ENCODE measurements at places on chromosomes 2 and 18.

DNA sequence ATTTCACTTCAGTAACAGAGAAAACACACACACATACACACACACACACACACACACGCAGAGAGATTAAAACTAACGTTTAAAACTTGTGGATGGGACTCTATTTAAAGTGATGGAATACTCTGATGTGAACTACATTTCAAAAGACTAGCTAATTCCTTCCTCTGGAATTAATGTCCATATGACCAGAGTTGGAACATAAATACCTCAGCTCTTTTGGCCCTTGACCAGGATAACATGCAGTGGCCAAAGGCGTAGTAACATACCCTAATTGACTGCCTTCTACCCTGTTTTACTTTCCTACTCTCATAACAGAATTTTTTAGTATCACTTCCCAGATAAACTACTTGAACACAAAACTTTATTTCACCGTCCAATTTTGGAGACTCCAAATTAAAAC, 671.3 kb upstream of the CHAC2 start:
- no peak for DNase-seq

DNA sequence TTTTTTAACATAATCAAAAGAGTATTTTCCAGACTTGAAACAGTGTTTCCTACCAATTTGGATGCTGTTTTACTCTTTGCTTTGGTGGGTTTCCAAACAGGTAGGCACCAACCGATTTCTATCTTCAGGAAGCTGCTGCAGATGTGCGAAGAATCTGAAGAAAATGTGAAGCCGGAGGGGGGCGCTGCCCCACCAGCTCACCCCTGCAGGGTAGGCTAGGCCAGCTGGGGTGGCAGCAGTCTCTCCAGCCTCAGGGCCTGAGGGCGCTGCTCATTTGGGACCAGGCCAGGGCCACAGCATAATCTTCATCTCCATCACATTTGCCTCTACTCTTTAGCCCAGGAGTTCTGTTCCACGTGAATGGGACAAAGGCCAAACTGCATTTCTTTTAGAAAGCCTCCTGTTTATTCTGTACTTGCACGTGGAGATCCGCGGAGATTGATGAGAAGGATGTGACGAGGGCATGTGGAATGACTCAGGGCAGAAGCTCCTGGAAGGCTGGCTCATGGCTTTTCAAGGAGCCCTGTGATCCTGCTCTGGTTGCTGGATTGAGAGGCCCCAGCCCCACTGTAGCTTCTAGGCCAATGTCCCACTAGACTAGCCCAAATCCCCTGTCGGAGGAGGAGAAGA, 84.2 kb upstream of the FAM136A start:
- no peak for DNase-seq

- no peak for DNase-seq
Measured at GRCh38 chr18:26771524-26771923, 94.0 kb downstream of the AQP4 start.

GRCh38 chr2:223932816-223933800, 12.0 kb downstream of the WDFY1 start:
- no peak for DNase-seq

- no peak for DNase-seq
Measured at GRCh38 chr2:224173933-224174332, 134.8 kb upstream of the SERPINE2 start.

DNA sequence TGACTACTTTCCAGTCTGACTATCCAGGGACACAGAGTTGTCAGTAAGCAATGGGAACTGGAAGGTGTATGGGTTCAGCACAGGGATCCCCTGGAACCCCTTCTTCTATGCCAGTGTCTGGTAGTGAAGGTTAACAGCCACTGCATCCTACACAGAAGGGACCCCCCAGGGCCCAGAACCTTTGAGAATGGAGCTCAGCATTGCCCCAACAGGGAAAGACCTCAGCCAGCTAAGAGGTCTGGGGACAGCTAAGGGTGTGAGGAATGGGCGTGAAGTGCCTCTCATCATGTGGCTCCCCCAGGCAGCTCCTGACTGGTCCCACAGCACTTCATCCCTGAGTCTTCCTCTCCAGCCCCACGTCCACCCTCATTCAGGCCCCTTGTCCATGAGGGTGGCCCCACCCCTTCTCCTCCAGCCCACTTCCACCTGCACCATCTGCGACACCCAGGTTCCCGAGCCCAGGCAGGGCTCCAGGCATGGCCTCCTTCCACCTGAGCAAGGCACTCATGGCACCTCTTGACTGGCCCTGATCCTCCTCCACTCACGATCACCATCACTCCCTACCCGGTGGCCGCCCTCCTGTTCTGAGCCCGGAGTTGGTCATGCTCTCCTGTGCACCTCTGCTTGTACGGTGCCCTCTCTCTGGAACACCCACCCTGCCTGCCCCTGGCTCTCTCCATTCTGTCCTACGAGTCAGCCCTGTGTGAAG, 77.1 kb downstream of the SFXN5 start:
- no peak for DNase-seq

DNA sequence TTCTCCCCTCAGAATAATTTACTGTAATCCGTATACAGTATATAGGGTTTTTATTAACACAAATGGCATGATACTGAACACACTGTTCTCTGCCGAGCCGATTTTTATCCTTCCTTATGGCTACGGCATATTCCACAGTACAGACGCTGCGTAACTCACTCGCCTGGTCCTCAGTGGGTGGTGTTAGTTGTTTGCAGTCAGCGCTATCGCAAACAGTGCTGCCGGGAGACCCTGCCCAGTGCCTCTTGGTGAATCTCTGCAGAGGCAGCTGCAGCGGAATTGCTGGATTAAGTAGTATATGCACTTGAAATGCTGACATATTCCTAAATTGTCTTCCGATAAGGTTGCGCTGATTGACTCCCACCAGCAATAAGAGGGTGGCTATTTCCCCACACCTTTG, 73.9 kb downstream of the MARCO start:
- no peak for DNase-seq

- no peak for DNase-seq
Measured at GRCh38 chr18:42156281-42156680, 201.2 kb downstream of the PIK3C3 start.

DNA sequence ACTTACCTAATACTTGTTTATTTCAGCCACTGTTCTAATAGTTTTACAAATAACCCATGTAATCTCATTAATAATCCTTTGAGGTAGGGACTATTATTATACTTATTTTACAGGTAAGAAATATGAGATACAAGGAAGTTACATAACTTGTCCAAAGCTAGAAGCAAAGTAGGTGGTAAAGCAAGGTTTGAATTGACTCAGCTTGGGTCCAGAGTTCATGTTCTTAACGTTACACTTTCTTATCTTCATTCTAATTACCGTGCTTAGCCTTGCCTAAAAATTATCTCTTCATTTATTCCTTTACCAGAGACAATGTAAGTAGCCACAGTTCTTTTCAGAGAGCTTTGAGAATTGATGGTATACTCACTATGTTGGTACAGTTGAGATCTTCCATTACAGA, 743.6 kb downstream of the KCNJ3 start:
- DNase-seq, result no peak

- DNase-seq, result no peak
Measured at GRCh38 chr2:110679337-110679707, 1.5 kb upstream of the BUB1 start.

- no peak for DNase-seq
Measured at GRCh38 chr2:21281791-21282514, 158.2 kb downstream of the TDRD15 start.

DNA sequence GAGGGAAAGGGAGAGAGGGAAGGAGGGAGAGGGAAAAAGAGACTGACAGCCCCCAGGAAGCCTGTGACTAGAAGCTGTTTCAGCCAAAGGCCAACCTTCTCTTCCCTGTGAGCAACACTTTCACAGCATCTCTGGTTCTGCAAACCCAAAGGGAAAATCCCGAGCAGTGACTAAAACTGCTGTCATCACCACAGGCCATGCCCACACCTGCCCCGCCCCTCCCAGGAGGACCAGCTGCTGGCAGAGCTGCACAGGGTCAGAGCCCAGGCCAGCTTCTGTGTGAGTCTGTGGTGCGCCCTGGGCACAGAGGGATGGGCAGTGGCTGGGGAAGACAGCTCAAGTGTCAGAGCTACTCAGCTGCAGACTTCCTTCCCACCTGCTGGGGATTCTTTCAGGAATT, 64.9 kb upstream of the OTOS start:
- no peak for DNase-seq

GRCh38 chr2:107263628-107264027, 377.7 kb upstream of the ST6GAL2 start:
- DNase-seq, result no peak

DNA sequence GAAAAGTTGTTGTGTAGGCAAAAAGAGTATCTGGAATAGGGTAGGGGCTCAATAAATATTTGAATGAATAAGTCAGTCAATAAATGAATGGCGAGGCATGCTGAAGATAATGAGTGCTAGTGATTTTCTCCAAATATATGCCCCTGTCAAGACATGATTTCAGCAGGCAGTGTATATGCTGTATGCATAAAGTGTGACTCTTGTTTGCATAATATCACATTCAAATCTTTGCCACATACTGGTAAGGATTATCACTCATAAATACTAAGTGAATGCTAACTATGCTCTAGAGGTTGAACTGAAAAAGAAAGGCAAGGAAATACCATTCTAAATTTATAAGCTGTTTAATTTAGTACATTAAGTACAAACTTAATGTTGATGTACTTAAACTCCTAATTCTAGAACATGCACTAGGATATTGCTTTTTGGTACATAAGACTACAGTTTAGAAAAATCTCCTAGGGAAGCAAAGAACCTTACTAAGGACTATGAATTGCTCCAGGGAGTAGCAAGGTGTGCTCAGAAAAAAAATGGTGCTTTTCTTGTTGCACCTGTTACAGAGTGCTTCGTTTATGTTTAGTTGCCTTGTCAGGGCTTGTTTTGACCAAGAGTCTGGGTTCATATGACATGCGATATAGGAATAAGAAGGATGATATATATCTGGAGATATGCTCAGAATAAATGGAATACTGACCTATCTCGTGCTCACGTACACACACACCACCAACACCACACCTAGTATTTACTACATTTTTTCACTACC, 224.0 kb upstream of the TANK start:
- no peak for DNase-seq

GRCh38 chr2:188956961-188957360, 17.2 kb upstream of the COL3A1 start:
- DNase-seq, result no peak

- no peak for DNase-seq
Measured at GRCh38 chr18:7059276-7059675, 58.3 kb downstream of the LAMA1 start.

GRCh38 chr18:55875371-55875901, 287.4 kb upstream of the TCF4 start:
- DNase-seq, result no peak

DNA sequence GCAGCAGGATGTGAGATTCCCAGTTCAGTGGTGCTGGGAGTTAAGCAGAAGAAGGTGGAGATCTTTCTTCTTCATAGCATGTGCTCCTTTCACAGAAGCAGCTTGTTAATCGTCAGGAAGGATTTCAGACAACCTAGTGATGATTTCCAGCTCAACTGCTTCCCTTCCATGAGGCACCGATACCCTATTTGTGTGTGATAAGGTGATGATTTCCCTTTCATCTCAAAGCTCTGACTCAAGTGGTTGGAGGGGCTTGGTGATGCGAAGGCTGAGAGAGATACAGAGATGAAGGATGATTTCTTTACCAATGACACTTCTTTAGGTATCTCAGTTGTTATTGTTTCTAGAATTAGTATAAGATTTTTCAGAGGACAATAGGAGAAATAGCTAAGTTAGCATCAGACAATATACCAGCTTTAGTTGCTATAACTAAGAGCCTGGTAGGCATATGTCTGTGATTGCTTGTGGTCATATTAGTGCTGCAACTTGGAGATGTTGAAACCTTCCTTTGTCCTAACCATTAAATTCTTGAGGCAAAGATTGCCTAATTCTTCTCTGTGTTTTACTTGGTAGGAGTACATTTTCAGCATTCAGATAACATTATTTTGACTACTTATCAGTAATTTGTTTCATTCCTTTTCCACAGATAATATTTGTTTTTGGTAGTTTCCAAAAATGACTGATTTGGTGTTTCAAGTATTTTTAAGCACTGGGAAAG, 111.3 kb downstream of the PLCL1 start:
- DNase-seq, result no peak

GRCh38 chr2:134352844-134353243, 99.0 kb downstream of the MGAT5 start:
- no peak for DNase-seq

DNA sequence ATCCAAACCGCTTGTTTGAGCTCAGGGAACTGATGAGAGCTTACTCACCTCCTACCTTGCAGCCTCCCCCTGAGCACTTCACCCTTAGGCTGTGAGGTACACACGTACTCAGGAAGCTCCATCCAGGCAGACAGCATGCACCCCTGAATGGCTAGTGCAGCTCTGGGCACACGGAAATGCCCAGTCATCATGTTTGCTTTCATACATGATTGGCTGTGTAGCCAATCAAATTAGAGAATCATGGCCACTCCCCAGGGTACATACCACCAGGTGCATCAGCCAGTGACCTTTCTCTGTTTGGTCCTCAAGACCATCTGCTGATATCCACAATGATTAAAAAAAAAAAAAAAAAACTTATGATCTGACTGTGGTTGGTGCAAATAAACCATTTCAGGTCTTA, 42.1 kb downstream of the RNF152 start:
- DNase-seq, result no peak

GRCh38 chr2:21276163-21276562, 152.4 kb downstream of the TDRD15 start:
- DNase-seq, result no peak

GRCh38 chr2:67878743-67879142, 184.1 kb downstream of the C1D start:
- DNase-seq, result no peak

- no peak for DNase-seq
Measured at GRCh38 chr18:54558609-54559585, 32.1 kb upstream of the DYNAP start.

DNA sequence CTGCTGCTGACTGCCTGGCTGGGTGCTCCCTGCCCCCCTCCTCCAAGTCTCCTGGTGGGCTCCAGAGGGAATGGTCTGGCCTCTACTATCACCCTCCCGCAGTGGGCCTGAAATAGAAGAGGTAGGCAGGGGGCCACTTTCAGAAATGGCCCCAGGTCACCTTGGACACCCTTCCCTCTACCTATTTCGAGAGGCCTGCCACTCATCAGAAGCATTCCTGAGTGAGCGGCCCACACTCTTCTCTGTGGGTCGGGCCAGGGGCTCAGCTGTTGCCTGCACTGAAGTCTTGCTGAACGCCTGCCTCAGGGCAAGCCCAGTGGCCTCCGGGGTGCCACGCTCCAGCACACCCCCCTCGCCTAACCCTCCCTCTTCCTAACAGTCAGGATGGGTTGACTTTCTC, 124.9 kb downstream of the TNS1 start:
- DNase-seq, result no peak

DNA sequence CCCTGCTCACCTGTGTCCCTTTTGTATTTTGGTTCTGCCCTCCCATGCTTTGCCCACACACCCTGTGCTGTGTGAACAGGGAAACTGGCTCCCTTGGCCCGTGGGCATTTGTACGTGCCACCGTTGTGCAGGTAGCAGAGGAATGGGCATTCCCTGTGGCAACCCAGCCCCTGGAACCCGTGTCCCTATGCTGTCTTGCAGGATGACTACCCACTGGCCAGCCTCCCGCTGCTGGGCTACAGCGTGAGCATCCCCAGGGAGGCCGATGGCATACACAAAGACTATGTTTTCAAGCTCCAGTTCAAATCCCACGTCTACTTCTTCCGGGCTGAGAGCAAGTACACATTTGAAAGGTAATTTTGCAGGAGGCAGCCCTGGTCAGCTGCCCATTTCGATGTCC, 15.3 kb downstream of the STK25 start:
- no peak for DNase-seq

Measured in stimulated activated CD8-positive, alpha-beta memory T cell treated with anti-CD3 and anti-CD28 coated beads, Interleukin-7, amount 100 ng/mL, for 1 hour (primary cell).